Left ventricle myocardium inferior (tissue), 1 donor: ENCODE measurements at places on chromosomes 1 and 21.
A peak's percentile ranks its signal among the peaks of the same experiment; 100 is the strongest.

- no peak for DNase-seq
These were observed 7.3 kb upstream of the PMVK start for GRCh38 chr1:154943649-154944400.

- DNase-seq: no peak
These were observed 217.8 kb upstream of the HOOK1 start for GRCh38 chr1:59596956-59597355.

DNA sequence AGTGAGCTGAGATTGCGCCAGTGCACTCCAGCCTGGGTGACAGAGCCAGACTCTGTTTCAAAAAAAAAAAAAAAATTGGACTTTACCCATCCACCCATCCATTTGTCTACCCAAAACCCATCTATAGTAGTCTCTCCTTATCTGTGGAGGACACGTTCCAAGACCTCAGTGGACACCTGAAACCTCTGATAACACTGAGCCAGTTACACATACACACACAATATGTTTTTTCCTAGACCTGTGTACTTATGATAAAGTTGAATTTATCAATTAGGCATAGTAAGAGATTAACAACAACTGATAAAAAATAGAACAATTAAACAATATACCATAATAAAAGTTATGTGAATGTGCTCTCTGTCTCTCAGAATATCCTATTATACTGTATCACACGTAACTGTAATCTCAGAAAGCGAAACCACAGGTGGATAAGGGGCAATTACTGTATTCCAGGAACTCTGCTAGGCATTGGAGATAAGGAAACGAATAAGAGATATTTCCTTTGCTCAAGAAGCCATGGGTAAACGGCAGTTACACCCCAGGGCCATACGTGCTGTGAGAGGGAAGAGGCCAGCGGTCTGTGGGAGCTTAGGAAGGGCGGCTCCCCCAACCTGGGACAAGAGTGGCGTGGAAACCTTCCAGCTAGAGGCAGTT lies 84.2 kb upstream of the DISP3 start:
- DNase-seq: no peak

DNA sequence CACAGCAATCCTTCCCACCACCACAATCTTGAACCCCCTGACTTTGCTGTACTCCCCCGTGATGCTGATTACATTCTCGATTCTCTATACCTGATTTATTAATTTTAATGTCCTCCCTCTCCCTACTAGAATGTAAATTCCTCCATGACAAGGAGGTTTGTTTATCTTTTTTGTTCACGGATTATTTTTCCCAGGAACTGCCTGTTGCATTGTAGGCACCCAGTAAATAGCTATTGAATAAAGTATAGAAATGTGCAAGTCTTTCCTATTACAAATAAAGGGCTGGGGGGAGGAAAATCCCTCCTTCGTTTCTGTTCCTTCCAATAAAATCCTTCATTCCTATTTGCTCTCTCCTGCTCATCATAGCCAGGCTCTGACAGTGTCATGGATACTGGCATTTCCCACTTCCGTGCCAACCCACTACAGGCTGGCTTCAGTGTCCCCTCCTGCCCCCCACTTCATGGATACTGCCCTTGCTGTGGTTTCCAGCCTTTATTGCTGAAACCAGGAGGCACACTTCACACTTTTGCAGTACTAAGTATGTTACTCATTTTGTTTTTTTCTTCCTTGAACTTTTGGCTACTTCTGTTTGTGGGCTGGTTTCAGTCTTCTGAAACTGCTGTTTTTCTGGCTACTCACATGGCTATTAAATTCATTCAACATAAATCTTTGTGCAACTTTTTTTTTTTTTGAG lies 7.5 kb downstream of the KIF1B start:
- DNase-seq: no peak

DNA sequence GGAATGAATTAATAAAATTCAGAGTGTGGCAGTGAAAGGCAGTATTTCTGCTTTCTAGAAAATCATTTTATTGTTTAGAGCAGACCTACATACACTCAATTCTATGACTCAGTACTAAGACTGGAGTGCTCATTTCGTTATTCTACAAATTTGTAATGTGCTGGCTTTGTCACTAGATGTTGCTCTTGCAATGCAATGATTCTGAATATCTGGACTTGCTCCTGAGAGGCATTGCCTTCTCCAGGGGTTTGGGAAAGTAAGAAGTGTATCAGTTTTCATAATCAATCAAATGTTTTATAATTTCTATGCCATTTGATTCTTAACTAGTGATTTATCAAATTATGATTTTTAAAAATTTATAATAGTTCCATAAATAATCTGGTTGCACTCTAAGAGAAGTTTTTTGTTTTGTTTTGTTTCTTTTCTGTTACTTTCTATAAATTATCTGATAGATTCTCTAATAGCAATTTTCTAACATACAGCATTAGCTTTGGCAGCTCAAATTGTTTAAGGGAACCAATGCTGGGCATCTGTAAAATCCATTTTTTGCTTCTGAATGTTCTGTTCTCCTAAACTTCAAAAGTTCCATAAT lies 280.5 kb upstream of the SGIP1 start:
- no peak for DNase-seq

GRCh38 chr1:19439464-19440171 lies 45.7 kb downstream of the CAPZB start:
- DNase-seq: peak; percentile 68

GRCh38 chr1:82161700-82162141 lies 361.0 kb downstream of the ADGRL2 start:
- no peak for DNase-seq

GRCh38 chr21:37446552-37446951 lies 80.0 kb downstream of the DYRK1A start:
- DNase-seq: no peak

DNA sequence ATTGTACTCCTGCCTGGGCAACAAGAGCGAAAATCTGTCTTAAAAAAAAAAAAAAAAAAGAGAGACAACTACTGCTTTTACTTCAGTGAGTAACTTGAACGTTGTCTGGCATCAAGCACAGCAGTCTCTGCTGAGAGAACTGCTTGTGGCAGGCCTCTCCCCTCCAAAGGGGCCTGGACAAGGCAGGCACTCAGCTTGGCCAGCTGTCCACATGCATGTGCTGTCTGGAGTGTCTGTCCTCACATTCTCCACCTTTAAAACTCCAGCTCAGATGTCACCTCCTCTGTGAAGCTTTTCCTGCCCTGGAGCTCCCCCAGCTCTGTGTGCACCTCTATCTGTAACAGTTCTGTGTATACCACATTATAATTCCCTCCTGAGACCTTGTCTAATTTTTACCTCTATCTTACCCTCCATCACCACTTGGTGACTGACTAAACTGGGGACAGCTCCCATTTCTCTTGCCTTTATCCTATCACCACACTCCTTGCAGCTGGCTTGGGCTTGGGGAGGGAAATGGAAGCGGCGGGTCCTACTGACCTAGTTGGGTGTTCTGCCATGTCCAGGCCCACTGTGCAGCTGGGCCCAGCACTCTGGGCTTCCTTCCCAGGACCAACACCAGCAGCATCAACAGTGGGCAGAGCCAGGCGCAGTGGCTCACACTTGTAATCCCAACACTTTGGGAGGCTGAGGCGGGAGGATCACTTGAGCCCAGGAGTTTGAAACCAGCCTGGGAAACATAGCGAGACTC lies 71.4 kb upstream of the ARTN start:
- no peak for DNase-seq

- DNase-seq: no peak
These were observed 49.5 kb upstream of the HNRNPU start for GRCh38 chr1:244913806-244914205.

DNA sequence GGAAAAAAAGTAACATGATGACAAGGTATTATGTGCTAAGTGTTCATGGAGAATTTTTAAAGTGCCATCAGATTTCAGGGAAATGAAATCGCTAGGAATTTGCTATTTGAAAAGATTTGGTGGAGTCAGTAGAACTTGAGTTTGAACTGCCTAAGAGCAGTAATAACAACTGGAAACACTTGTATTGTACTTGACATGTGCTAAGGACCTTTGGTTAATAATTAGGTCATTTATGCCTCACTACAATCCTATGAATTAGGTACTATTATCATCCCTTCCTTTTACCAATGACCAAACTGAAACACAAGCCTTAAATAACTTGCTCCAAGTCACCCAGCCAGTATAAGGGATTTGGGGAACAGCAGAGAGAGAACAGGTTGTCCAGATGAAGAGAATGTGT lies 133.4 kb downstream of the NTNG1 start:
- DNase-seq: no peak

GRCh38 chr1:203176273-203177035 lies 828 bp upstream of the MYBPH start:
- no peak for DNase-seq

- DNase-seq: no peak
These were observed 102.1 kb downstream of the RUNX1 start for GRCh38 chr21:34946916-34947534.

DNA sequence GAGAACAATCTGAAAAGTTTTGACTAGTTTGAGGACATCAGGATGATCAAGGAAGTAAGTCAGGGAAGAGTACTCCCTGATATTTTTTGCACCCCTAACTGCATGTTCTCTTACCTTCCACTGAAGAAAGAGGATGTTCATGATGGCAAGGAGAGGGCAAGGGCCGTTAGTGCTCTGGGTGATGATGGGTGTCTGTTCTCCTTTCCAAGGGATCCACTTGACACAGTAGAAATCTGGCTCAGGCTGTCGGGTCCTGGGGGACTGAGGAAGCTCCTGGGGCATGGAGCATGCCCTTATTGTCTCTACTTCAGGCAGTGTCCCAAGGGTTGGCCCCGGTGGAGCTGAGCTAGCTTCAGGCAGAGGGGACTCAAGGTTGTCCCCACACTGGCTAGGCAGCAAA lies 4.7 kb downstream of the MINDY1 start:
- DNase-seq: no peak

DNA sequence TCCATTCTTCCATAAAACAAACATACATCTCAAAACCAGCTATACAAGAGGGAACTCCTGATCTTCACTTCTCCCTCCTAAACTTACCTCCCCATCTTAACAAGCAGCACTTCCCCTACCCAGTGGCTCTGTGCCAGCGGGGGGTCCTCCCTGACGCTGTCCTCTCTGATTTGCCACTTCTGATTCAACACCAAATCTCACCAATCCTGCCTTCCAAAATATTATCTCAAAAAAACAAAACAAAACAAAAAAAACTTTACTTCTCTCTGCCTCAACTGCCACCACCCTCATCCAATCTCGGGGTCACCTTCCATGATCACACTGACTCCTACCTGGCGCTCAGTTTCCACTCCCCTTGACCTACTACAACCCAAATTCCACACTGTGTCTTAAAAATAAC lies 72.8 kb downstream of the SLC45A1 start:
- no peak for DNase-seq

- no peak for DNase-seq
These were observed 25.2 kb downstream of the PROK1 start for GRCh38 chr1:110476028-110476765.
